ENCODE measurements at places on chromosomes 1 and 21.

DNA sequence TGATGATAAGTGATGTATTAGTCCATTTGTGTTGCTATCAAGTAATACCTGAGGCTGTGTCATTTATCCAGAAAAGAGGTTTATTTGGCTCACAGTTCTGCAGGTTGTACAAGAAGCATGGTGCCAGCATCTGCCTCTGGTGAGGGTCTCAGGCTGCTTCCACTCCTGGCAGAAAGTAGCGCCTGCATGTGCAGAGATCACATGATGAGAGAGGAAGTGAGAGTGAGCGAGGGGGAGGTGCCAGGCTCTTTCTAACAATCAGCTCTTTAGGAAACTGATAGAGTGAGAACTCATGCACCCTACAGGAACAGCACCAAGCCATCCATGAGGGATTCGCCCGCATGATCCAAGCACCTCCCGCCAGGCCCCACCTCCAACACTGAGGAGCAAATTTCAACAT is 2.2 kb upstream of the FHAD1 start:
- DNase-seq: no peak

DNA sequence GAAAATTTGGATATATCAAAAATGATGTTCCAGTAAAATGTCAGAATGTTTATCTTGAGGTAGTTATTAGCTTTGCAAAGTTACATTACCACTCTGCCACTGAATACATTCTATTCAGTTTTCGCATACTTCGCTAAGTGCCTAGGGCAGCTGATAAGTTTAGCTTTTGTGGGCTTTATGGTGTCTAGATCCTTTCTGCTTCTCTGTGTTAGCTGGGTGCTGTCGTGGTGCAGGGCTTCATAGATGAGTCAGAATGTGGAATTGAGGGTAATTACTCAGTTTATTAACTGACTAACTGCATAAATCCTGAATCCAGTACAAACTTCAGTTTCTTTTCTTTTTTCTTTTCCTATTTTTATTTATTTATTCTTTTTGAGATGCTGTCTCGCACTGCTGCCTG is 21.5 kb downstream of the NCAM2 start:
- no peak for DNase-seq

DNA sequence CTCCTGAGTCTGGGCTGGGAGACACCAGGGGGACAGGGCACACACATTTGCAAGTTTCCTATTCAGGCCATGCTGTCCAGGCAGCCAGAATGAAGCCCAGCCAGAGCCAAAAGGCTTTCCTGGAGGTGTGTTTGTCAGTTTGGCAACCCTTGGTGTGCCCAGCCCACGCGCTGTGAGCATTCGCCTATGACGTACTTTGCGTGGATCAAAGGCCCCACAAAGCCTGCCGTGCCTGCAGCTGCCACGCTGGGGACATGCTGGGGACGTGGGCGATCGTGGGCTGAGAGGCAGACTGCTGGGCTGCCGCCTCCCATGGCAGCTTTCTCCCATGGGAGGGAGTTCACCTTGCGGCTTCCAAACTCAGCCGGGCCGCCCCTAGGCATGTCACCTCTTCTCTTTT is 57.5 kb downstream of the CD247 start:
- DNase-seq: no peak

- DNase-seq: peak; percentile 6
These were observed 43.1 kb downstream of the DUSP10 start for GRCh38 chr1:221698579-221699349.

DNA sequence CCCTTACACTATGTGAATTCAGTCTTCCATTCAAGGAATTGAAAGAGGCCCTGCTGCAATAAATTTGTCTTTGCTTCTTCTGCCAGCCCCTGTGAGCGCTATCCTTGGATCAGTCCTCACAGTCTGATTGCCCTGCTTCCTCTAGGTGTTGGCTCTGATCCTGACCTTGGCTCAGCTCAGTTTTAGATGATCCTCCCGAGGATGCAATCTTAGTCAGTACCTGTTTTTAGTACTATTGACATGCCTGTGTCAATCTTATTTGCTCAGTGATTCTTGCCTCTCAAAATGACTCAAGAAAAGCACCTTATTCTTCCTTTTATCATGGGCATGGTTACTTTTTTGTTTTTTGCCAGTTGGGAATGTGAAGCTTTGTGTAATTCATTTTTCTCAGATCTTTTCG is 101.4 kb upstream of the KCNK1 start:
- DNase-seq: no peak

DNA sequence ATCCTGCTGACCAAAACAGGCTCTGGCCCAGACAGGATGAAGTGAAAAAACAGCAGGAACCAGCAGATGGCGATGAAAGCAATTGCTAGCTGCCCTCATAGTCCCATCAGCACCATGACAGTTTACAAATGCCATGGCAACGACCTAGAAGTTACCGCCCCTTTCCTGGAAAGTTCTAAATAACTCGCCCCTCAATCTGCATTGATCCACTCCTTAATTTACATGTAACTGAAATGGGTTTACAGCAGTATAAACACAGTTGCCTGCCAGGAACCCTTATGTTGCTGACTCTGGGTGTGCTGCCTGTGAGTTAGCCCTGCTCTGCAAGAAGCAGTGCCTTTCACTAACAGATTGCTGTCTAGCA is 65.5 kb upstream of the CR1L start:
- DNase-seq: peak; percentile 77

DNA sequence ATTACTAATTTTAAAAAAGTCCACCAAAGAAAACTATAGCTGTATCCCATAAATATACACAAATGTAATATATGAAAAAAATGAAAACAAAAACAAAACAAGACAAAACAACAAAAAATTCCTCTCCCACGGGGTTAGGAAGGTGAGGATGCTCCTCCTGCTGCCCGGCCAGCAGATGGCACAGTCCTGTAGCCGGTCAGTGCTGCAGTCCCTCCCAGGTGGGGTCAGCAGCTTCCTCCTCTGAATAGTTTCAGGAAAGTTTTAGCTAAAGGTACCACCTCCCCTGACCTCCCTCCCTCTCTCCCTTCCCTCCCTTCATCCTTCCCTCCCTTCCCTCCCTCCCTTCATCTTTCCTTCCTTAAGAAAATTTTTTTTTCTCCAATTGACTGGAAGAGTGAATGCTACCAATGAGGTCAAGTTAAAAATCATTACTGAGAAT is 67.8 kb upstream of the BCL10 start:
- DNase-seq: peak; percentile 82

DNA sequence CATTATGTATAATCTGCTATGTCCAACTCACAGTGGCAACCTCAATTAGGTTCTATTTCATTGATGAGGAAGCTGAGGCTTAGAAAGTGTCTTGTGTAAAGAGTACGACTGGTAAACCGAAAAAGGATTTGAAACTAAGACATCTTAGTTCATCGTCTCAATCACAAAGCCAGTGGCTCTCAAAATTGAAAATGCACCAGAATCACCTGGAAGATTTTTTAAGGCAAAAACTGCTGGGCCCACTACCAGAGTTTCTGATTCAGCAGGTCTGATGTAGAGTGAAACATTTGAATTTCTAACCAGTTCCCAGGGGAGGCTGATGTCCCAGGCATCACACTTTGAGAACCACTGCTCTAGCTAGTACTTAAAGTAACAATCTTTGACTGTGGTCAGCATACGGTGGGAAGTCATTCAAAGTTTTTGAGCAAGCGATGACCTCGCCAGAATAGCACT is 5.2 kb upstream of the LRRC53 start:
- no peak for DNase-seq

- no peak for DNase-seq
These were observed 34.8 kb upstream of the HOOK1 start for GRCh38 chr1:59779949-59780348.

- no peak for DNase-seq
These were observed 191.1 kb downstream of the TTLL7 start for GRCh38 chr1:83807821-83808220.

GRCh38 chr1:107648071-107648470 is 316.9 kb downstream of the VAV3 start:
- DNase-seq: peak; percentile 7

DNA sequence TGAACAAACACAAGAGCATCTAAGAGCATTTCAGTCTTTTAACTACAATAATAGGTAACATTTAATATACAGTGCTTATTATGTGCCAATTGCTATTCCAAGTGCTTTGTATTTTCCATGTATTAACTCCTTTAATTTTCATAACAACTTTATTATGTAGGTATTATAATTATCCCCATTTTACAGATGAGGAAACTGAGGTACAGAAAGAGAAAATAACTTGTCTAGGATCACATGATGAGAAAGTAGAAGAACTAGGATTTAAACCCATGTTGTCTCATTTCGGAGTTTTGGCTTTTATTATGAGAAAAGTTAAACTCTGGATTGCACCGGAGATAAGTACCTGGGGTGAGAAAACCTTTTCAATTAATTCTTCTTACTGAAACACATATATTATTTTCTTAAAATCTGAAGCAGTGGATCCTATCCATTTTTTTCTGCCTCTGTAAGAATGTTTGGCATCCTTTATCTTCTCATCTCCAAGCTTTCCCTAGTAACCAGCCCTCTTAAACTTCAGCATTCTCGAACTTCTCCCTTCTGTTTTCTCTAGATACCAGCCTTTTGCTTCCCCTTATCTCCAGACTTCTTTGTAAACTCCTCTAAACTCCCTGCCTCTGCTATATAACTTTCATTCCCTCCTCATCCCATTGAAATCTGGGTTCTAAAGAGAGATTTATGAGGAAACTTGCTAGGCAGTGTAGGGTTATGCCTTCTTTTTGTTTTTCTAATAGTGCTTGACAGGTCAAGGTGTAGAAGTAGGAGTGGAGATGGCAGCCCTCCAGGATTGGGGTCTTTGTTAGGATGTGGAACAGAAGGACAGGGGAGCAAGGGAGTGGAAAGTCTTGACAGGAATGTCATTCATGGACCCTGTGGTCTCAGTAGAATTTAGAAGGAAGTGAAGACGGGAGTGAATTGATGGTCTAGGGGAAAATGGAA is 28.3 kb downstream of the POU2F1 start:
- DNase-seq: no peak

GRCh38 chr1:2539312-2539907 is 9.3 kb upstream of the HES5 start:
- DNase-seq: no peak

GRCh38 chr1:35657851-35658250 is 16.5 kb upstream of the PSMB2 start:
- DNase-seq: no peak

GRCh38 chr1:186575348-186575747 is 104.9 kb downstream of the PTGS2 start:
- DNase-seq: peak; percentile 91

DNA sequence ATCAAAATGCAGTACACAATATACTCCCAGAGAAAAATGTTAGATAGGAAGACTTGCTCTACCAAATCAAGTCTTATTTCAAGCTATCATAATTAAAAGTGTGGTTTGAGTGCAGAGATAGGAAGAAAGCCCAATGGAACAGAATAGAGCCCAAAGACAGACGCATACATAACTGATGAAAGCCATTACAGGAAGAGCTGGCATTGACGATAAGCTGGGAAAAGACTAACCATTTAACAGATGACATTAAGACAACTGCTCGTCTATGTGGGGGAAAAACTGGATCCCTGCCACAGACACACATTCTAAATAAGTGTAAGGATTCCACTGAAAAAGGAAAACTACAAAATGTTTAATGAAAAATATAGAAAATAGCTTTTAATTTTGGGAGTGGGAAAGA is 85.5 kb downstream of the NGF start:
- DNase-seq: no peak

All from cardiac fibroblast (primary cell).